ENCODE measurements at places on chromosomes 6 and 20. TPM values are rescaled to one million over a fixed set of nuclear protein-coding genes. Genes with fewer than 3 reads are reported as not detected.

Gene TCP11
- total RNA-seq = 0.44 TPM

GRCh38 chr6:157867981-157868380, 44.9 kb downstream of the SNX9 start:
- DNase-seq = peak; percentile 58

Gene BTNL2
- not detected for total RNA-seq

Gene BLOC1S5
- 15.7 TPM for total RNA-seq

GRCh38 chr20:12928358-12928754, 80.4 kb upstream of the SPTLC3 start:
- DNase-seq = no peak

DNA sequence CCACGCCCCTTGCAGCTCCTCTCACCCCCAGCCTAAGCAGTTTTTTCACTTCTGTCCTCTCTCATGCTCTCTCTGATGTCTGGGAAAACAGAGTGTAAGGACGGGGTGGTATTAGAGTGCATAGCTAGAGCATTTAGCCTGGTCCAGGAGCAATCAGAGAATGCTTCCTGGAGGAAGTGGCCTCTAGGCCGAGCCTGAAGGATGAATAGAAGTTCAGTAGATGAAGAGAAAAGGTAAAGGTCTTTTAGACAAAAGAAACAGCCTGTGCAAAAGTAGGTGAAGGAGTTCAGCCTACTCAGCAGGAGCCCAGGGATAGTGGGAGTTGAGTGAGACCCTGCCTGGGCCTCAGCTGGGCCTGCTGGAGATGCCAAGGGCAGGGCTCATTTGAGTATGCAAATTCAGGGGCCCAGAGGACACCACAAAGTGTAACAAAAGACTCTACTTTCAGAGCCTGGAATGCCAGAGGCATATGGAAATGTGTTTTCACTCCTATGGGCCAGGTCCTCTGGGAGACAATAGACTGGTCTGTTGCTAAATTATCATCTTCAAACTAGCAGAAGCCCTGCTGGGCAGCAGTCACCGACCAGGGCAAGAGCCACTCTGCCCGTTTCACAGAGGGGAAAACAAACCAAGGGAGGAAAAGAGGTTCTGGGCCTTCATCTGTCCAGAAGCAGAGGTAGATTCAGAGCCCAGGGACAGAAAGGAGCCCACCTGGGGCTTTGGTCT, 19.7 kb upstream of the TM9SF4 start:
- no peak for DNase-seq

- DNase-seq = peak; percentile 14
These were observed 177.6 kb upstream of the PHACTR1 start for GRCh38 chr6:12538881-12539357.

Gene NKAIN4
- 28.5 TPM for total RNA-seq

GRCh38 chr6:14108571-14109410, 8.8 kb upstream of the CD83 start:
- DNase-seq = peak; percentile 64

- DNase-seq = peak; percentile 2
These were observed 204.8 kb downstream of the ADGB start for GRCh38 chr6:146803601-146804000.

GRCh38 chr6:37239950-37240713, 17.4 kb upstream of the TBC1D22B start:
- DNase-seq = peak; percentile 99

- DNase-seq = peak; percentile 65
These were observed at the start of gene SGK1 for GRCh38 chr6:134317471-134318131. Gene SGK1, minus strand, starts transcription at chr6:134318112. Its CDS starts 652 bp downstream, at chr6:134317460.

GRCh38 chr20:19497064-19497463, 261.0 kb upstream of the RIN2 start:
- no peak for DNase-seq

- DNase-seq = peak; percentile 92
These were observed 105.1 kb downstream of the EDN3 start for GRCh38 chr20:59405226-59406200.

Gene OLIG3
- not detected for total RNA-seq

Gene ZFP57
- not detected for total RNA-seq

GRCh38 chr6:12283904-12284303, 6.3 kb upstream of the EDN1 start:
- no peak for DNase-seq

Gene FKBP1C
- total RNA-seq = 0.13 TPM

- DNase-seq = no peak
These were observed 56.4 kb downstream of the NDUFAF5 start for GRCh38 chr20:13841206-13841605.

GRCh38 chr6:113067612-113068275, 720.6 kb downstream of the RFPL4B start:
- peak; percentile 53 for DNase-seq

- peak; percentile 45 for DNase-seq
These were observed 93.8 kb downstream of the RIN2 start for GRCh38 chr20:19851861-19852260.

- peak; percentile 54 for DNase-seq
These were observed 121.5 kb upstream of the NEDD9 start for GRCh38 chr6:11353921-11354389.

DNA sequence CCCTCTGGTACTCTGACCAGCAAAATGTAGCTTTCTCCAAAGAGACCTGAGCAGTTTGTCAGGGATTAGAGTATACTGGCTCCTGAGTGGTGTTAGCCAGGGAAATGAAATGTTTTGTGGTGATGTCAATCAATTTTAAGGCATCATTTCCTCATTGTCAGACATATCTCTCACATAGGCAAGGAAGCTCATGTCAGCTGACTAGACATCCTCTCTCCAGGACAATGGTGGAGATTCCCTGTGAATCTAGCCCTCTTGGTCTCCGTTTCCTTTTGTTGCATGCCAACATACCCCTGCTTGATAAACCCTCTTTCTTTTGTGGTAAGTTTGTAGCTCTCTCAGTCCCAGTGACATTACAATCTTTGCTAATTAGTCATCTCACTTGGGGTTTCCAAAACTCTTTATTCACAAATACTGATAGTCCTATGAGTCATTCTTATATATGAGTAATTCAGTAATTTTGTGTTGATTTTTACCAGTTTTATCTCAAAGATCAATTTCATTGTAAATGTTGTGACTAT, 135.6 kb upstream of the PTPRK start:
- no peak for DNase-seq

DNA sequence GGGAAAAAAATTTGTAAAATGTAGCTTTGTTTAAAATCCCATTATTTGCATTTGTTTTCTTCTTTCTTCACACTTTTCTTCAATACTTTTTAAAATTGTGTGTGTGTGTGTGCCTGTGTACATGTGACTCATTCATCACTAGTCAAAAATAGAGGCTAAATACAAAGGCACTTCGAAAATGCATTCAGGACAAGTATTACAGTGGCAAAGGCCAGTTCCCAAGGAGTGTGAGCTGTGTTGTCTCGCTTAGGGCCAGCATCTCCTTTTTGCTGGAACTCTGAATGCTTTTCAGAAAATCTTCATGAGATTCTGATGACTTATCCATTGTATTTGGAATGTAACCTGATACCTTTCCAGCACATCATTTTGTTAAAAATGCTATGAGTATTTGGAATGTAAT, 288.5 kb upstream of the CNR1 start:
- no peak for DNase-seq

DNA sequence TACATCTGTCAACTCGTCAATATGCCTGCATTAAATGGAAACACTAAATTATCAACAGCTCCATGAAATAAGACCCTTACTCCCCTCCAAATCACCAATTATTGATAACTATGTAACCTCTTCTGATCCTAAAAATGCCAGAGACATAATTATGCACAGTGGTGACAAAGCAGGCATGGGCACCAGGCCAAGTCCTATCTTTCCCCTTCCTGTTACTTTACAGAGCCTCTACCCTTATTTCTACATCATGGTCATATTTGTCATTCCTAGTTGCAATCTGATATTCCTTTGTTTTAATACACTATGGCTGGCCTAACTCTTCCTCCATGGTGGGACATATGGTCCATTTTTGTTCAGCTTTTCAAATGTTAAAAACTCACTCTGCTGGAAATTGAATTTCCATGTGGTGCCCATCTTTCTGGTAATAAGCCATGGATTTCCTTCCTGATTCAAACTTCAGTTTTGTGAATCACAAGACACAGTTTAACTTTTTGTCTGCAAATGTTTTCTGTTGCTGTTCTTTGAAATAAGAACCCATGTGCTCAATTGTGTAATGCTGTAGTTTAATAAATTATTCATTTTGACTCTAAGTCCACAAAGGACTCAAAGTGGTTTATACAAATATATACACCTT, 41.8 kb upstream of the ARFGEF2 start:
- peak; percentile 74 for DNase-seq

GRCh38 chr6:85460921-85461797, 11.3 kb downstream of the NT5E start:
- peak; percentile 74 for DNase-seq
